ENCODE measurements at places on chromosomes 3 and 15.
A peak's percentile ranks its signal among the peaks of the same experiment; 100 is the strongest.

GRCh38 chr3:98966862-98967546 is 65.5 kb upstream of the DCBLD2 start:
- no peak overlapping the region for H3K4me3 ChIP-seq
- H3K27me3 ChIP-seq, result no peaks in the 10 kb centered on the region

- H3K4me3 ChIP-seq, result no peak overlapping the region
- H3K36me3 ChIP-seq, result no peaks in the 10 kb centered on the region
- no peak for DNase-seq
Measured at GRCh38 chr15:28783466-28783865, 65.0 kb downstream of the GOLGA6L7 start.

DNA sequence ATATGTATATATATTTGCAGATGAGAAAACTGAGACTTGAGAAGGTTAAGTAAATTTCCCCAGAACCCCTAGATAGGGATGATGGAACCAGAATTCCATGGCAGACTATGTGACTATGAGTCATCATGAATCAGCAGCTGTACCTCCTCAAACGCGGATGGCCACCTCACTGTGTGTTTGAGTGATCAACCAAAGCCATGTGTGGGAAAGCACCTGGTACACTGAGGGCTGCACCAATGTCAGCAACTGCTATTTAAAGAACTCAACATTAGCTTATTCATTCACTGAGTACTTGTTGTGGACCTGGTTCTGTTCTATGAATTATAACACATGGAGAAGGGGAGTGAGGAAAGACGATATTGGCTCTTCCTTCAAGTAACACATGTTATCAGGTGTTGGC is 377.0 kb downstream of the GAP43 start:
- H3K36me3 ChIP-seq, result no peaks in the 10 kb centered on the region
- no peak for DNase-seq
- H3K27me3 ChIP-seq, result no peaks in the 10 kb centered on the region
- H3K4me3 ChIP-seq, result no peak overlapping the region
- no peaks in the 10 kb centered on the region for H3K4me1 ChIP-seq

DNA sequence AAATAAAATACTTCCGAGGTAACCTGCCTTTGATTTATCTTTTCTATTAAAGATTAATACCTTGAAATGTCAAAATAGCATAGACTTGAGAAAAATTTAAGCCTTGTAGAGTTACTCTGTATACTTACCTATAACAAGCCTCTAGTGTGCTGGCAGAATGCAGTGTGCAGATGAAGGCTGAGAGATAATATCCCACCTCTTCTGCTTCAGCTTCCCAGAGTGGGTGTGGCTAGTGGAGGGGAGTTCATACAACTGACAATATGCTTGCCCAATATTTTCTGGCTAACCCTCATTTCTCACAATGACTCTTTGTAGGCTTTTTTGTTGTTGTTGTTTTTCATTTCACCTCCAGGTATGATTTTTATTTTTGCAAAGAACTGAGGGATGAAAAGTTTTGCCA is 15.7 kb upstream of the ZBTB20 start:
- no peak overlapping the region for H3K4me3 ChIP-seq
- H3K27me3 ChIP-seq, result peaks cover 4% of the 10 kb centered on the region
- H3K36me3 ChIP-seq, result peaks cover 5% of the 10 kb centered on the region
- peaks cover 6% of the 10 kb centered on the region for H3K4me1 ChIP-seq
- DNase-seq, result no peak

GRCh38 chr3:55807210-55807609 is 320.1 kb upstream of the WNT5A start:
- no peak overlapping the region for H3K27ac ChIP-seq
- no peaks in the 10 kb centered on the region for H3K27me3 ChIP-seq
- H3K4me3 ChIP-seq, result no peak overlapping the region
- H3K4me1 ChIP-seq, result no peaks in the 10 kb centered on the region
- no peaks in the 10 kb centered on the region for H3K36me3 ChIP-seq

GRCh38 chr3:71994906-71995305 is 210.0 kb upstream of the PROK2 start:
- H3K4me3 ChIP-seq, result no peak overlapping the region
- DNase-seq, result no peak
- peaks cover 5% of the 10 kb centered on the region for H3K4me1 ChIP-seq
- peaks cover 42% of the 10 kb centered on the region for H3K27me3 ChIP-seq
- H3K27ac ChIP-seq, result no peak overlapping the region

DNA sequence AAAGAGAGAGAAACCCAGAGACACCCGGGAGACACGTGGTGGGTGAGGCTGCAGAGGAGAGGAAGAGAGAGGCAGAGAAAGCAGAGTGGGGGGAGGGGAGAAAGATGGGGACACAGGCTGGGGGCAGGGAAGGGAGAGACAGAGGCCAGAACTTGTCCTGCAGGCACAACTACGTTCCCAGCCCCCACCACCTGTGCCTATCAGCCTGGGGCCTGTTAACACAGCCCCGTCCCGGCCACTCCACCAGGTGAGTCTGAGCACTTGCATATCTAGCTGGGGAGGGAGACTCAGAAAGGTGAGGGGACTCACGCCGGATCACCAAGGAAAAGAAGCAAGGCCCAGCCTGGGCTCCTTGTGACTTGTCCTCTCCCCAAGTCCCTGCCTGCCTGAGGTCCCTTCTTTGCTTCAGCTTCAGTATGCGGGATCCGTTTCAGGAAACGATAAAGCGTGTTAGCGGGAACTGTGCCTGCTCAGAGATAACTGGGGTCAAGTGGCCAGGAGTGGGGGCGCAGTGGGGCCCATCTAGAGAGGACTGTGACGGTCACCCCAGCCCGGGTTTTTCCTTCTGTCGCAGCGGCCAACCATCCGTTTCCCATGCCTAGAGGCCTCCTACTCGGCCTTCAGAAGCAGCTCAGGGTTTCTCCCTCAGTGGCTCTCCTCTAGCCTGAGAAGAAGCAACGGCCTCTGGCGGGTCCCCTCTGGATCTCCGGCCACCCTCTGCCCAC is 10.3 kb downstream of the LINGO1 start:
- H3K4me1 ChIP-seq, result no peaks in the 10 kb centered on the region
- no peak for DNase-seq
- no peak overlapping the region for H3K4me3 ChIP-seq
- no peaks in the 10 kb centered on the region for H3K36me3 ChIP-seq
- H3K27me3 ChIP-seq, result peaks cover 31% of the 10 kb centered on the region

DNA sequence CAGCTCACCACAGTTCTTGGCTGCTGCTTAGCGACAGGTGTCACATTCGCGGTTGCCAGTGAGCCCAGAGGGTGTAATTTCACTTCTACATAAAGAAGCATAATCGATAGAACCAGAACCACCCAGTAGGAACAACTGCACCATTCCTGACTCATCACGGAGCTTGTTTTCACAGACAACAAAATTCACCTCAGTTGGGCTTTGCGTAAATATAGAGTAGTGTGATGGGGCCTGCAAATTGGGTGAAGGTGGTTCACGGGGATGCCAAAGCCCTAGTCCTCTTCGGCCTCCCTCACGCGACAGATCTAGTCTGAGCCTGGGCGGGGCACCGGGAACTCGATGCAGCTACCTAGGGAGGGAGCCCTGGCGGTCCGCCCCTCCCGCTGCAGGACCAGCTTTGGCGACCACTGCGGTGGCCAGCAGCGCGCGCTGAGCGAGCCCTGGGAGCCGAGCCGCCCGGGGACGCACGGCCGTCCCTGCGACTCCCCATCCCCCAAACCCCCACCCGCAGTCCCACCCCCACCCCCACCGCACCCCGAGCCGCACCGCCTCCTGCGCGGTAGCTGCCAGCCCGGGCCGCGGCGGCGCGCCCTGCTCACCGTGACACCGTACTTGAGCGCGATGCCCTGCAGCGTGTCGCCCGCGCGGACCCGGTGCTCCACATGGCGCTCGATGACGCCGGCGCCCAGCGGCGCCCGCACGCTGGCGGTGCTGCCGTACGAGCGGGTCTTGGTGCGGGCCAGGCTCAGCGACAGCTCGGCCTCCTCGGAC is 519 bp downstream of the LYSMD2 start:
- H3K4me3 ChIP-seq, result peak overlapping the region; percentile 85
- H3K27me3 ChIP-seq, result no peaks in the 10 kb centered on the region
- H3K4me1 ChIP-seq, result peaks cover 43% of the 10 kb centered on the region
- peaks cover 7% of the 10 kb centered on the region for H3K36me3 ChIP-seq
- H3K27ac ChIP-seq, result peak overlapping the region; percentile 91

DNA sequence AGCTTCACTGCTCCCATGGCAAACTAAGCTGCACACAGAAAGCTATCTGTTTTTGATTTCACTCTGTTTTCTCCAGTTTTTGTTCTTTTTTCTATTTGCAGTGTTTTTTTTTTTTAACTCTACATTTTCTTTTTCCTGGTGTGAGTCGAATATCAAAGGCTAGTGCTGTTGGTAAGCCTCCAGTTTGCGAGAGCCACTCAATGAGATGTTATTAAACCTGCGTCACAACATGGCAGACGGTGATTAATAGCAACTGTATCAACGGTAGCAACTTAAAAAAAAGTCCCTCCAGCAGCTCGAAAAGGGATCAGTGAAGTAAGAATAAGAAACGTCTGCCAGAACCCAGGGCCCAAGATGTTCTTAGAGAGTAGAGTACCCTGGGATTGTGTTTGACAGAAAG is 84.1 kb downstream of the MEIS2 start:
- H3K4me1 ChIP-seq, result no peaks in the 10 kb centered on the region
- no peaks in the 10 kb centered on the region for H3K27me3 ChIP-seq
- H3K27ac ChIP-seq, result no peak overlapping the region
- DNase-seq, result no peak

DNA sequence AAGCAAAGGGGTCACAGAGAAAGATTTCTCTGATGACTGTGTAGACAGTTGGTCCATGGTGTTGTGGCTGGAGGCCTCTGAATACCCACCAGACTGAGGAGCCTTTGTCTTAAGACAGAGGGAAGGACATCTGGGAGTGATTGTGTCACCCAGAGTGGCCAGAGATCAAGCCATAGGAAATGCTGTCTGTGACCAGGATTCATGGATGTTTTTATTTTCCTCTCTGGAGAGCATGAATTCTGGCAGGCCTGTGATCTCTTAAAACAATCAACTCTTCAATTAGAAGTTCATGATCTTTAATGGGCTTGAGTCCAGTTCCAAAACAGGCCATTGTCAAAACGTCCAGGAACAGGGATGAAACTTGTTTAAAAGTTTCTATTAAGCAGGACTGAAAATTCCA is 198.9 kb upstream of the CTDSPL start:
- no peaks in the 10 kb centered on the region for H3K4me1 ChIP-seq
- H3K27me3 ChIP-seq, result no peaks in the 10 kb centered on the region
- no peak overlapping the region for H3K4me3 ChIP-seq
- H3K27ac ChIP-seq, result no peak overlapping the region
- no peaks in the 10 kb centered on the region for H3K36me3 ChIP-seq

DNA sequence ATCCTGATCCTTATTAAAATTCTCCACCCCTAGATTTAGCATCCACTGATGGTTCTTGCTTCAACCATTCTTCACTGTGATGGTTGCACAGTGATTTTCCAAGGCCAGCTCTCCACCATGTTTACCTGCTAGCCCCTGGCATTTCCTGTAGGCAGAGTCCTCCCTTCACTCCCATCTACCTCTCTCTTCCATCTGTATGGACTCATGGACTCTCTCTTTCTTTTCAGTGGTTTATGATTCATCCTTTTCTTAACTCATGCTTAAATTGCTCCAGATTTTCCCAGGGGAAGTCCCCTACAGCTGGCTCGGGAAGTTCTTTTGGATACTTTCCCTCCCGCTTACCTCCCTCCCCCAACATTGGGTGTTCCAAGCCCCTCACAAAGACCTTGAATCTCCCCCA is 18.7 kb downstream of the TGM4 start:
- H3K4me1 ChIP-seq, result peaks cover 5% of the 10 kb centered on the region
- H3K4me3 ChIP-seq, result no peak overlapping the region
- no peaks in the 10 kb centered on the region for H3K36me3 ChIP-seq
- DNase-seq, result no peak
- no peaks in the 10 kb centered on the region for H3K27me3 ChIP-seq

GRCh38 chr3:61789861-61790260 is 228.5 kb downstream of the PTPRG start:
- no peak for DNase-seq
- H3K4me3 ChIP-seq, result no peak overlapping the region
- no peaks in the 10 kb centered on the region for H3K36me3 ChIP-seq
- no peaks in the 10 kb centered on the region for H3K4me1 ChIP-seq
- no peaks in the 10 kb centered on the region for H3K27me3 ChIP-seq
- no peak overlapping the region for H3K27ac ChIP-seq

DNA sequence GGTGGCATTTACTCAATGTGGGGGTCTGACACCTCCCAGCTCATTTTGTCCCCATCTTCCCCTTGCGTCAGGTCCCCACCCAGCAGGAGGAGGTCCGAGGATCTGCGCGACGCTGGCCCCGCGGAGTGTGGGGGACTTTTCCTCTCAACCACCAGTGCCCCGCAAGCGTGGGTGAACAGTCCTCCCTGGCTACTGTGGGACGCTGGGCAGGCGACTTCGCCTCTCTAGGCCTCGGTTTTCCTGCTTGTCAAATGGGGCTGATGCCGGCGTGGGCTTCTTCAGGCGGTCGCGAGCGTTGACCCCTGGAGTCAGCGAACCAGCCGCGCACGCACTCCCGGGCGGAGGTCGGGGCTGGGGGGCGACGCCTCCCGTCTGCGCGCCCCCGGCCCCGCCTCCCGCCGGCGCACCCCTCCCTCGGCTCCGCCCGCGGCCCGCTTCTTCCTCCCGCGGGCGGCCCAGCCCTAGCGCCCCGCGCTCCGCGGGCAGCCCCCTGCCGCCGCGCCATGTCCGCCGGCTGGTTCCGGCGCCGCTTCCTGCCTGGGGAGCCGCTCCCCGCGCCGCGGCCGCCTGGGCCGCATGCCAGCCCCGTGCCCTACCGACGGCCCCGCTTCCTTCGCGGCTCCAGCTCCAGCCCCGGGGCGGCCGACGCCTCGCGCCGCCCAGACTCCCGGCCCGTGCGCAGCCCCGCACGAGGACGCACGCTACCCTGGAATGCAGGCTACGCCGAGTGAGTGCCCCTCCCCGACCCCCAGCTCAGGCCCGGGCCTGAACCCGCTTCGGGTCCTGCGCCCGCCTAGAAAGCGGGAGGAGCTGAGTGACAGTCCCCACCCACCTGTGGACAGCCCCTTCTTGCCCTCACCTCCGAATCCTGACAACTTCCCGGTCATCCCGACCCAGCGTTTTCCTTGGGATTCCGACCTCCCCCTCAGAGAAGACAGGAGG is at the start of gene PPM1M:
Gene PPM1M, plus strand, starts transcription at position 438 of the 942 bp plus-strand sequence. Its CDS starts 66 bp downstream, at position 504.
- H3K27me3 ChIP-seq, result no peaks in the 10 kb centered on the region
- H3K4me3 ChIP-seq, result peak within 1 kb of the TSS; percentile 85
- H3K27ac ChIP-seq, result peak within 1 kb of the TSS; percentile 98
- peaks cover 49% of the 10 kb centered on the region for H3K36me3 ChIP-seq

DNA sequence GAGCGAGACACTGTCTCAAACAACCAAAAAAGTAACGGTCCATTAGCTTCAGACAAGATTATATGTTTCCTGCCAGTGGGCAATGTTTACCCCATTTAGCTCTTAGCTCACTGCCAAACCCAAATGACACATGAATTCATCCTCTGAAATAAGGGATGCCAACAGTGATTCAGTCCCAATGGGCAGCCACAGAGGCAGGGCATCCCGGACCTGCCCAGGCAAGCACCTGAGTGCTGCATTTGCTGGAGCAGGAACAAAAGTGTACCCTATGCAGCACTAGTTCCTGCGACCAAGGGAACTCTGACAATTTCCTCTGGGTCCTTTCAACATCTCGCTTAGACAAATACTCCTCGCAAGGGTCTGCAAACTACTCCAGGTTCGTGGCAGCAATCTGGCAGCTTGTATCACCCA is 8.0 kb downstream of the IP6K2 start:
- no peak for DNase-seq
- H3K4me3 ChIP-seq, result no peak overlapping the region
- H3K27me3 ChIP-seq, result no peaks in the 10 kb centered on the region
- H3K36me3 ChIP-seq, result peaks cover 41% of the 10 kb centered on the region

- no peak for DNase-seq
- no peaks in the 10 kb centered on the region for H3K36me3 ChIP-seq
- H3K4me3 ChIP-seq, result no peak overlapping the region
- H3K27me3 ChIP-seq, result no peaks in the 10 kb centered on the region
Measured at GRCh38 chr3:106068795-106069194, 200.0 kb upstream of the CBLB start.
